ENCODE measurements at places on chromosomes 2 and 18.

DNA sequence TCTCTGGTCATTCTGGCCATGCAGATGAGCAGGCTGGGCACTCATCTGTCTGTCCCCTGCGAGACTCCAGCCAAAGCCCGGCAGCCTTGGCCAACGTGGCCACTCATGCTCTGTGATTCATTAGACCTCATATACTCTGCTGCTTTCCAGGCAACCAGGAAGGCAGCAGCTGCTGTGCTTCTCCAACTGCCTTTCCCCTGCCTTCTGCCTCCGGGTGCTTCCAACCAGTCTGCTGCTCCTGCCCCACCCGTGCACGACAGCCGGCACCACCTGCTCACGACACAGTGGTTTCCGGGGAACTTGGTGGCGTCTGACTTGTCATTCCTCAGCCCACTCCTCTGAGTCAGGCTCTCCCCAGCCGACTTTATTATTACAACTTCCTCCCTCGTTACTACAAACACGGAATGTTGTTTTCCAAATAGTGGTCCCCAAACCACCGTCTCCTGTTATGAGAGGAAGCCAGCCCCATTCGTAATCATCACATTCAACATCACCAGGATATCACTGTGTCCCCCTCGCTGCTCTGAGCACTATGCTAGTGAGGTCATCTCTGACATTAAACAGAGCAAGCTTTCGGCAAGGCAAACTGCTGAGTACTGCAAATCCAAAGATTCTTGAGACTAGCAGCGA lies 392.4 kb downstream of the ALK start:
- DNase-seq = peak; percentile 21

DNA sequence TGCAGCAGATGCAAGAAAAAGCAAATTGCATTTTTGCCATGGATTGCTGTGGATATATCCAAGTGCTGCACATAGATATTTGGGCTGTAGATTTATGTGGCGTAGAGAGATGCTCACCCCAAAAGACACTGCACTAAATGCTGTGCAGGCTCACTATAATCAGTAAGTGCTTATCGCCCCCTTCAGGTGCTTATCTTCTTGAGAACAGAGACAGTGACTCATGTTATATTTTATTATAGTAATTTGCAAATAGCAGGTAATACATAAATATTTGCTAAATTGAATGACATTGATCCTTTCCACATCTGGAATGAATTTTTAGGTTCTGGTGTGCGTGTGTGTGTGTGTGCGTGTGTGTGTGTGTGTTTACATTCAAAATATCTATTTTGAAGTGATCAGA lies 36.8 kb upstream of the PLEKHM3 start:
- DNase-seq = no peak

DNA sequence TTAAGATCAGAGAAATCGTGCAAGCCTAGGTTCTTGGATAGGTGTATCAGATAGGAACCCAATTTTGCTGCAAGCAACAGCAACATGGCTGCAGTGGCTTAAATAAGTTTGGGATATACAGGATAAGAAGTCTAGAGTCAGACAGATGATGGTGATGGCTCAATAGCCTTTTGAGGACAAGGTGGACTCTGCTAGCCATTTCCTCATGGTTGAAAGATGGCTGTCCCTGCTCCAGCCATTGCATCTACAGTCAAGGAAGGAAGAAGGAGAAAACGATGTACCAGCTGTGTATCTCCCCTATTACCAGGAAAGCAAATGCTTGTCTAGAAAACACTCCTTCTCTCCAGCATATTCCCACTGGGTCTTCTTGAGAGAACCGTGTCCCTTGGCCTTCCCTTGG lies 30.1 kb upstream of the CAB39 start:
- DNase-seq = no peak

DNA sequence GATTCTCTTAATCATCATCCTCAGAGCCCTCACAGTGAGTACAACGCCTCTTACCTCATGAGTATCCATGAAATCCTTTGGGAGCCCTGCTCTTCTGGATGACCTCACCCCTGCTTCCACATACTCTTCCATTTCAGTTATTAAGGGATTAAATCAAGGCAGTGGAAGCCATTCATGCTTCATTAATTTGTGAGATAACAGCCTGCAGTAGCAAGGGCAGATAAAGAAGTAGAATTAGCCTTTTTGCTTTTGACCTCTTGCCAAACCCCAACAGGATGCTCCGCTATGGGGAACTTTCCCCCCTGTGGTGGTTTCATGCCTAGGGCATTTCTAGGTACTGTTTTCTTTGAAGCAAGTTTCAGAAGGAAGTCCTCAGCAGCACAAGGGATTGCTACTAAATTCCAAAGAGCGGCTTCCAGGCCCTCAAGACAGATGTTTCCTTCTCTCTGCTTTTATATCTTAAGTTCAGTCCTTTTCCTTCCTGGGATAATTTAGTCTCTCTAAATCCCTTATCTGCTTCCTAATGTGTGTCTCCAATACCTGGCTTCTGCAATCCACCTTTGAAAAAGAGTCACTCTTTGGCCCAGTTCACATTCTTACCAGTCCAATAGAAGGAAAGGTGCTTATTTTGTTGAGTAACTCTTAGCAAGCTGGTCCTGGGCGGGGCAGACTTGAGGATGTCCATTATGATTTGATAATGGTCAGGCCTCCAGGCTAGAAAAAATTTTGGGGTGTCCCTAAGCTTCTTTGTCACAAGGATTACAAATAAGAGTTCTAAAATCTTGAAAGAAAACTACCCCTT lies 76.9 kb downstream of the MYO1B start:
- peak; percentile 10 for DNase-seq

DNA sequence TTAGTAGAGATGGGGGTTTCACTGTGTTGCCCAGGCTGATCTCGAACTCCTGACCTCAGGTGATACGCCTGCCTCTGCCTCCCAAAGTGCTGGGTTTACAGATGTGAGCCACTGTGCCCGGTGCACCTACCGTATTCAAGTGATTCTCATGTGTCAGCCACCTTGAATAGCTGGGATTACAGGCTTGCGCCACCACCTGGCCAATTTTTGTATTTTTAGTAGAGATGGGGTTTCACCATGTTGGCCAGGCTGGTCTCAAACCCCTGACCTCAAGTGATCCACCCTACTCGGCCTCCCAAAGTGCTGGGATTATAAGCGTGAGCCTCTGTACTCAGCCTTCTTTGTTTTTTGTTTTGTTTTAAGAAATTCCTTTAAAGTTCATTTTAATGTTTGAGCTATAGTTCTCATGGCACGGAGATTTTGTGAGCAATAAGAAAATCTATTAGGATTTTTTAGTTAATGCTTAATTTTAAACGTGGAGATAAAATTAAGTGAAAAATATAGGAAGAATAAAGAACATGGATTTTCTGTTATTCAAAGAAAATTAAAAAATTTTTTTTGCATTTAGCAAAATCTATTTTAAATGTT lies 242.6 kb downstream of the PHLPP1 start:
- DNase-seq = peak; percentile 58

DNA sequence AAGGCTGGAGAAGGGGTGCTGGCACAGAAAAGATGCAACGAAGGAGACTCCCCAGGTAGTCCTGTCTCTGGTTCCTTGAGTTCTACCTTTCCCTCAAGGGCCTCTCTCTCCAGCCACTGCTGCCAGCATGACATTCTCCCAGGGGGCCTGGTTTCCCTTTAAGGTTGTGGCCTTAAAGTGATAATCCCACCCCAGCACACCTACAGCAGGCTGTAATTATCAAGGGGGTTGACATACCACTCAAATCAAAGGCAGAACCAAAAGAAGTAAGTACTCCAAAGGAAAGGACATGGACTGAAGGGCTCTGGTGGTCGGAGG lies 127.4 kb upstream of the MSH6 start:
- no peak for DNase-seq

GRCh38 chr2:170737406-170737805 lies 22.3 kb downstream of the SP5 start:
- no peak for DNase-seq

DNA sequence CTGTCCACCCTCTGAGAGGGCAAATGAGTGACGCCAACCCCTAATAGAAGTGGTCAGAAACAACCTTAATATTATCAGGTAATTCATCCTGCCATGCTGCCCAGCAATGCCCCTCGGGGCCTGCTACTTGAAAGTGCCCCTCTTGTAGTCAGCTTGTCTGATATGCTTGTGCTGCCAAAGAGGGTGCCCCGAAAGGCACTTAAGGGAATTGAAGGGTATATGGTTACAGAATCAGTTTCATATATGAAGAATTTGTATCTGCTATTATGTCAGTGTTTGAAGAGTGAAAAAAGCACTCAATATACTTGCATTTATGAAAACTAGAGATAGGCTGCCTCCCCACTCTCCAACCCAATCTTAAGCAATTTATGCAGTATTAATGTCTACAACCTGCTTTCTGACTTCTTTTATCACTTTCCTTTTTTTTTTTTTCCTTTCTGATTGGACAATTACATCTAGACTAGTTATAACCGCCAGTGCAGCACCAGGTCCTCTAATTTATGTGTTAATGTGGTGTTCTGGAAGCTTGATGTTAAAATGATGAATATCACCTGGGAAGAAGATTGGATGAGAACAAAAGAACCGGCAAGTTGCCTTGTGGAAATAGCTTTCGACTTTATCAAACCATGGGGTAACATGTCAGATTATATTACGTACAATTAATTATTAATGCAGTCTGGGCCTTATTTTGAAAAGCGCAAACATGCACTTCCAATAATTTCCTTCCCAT lies 646.9 kb upstream of the ACVR2A start:
- no peak for DNase-seq

- no peak for DNase-seq
Measured at GRCh38 chr18:56240405-56240804, 398.0 kb downstream of the TXNL1 start.

DNA sequence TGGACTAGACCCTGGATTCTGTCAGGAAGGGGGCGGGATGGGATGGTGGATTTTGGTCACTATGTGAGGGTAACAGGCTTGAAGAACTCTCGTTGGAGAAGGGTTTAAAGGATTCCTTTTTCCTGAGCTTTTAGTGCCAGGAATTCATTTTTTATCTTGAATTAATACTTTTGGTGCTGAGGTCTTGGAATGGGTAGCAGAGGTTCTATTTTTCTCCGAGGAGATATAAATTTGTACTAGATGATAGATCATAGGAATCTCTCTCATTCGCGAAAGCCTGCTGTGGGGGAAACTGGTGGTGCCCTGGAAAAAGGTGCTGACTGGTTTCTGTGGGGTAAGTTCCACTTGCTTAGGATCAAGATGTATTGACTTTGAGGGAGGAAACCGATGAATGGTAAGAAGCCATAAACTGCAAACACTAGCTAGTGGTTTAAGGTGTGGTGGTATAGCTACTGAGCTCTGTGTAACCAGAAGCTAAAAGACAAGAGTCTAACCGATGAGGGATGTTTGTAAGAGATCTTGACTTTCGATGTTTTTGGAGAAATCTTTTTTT lies 706 bp downstream of the AGPS start:
- DNase-seq = no peak

DNA sequence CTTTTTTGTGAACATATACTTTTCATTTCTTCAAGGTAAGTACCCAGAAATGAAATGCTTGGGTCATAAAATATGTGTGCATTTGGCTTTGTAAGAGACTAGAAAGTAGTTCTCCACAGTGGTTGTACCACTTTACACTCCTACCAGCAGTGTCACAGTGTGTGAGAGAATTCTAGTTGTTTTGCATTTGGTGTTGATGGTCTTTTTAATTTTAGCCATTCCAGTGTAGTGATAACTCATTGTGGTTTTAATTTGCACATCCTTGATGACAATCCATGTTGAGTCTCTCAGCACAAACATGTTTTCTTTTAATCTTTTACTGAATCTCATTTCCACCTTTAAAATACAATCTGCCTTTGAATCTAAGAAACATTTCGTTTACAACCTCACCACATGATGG lies 402.5 kb upstream of the ETAA1 start:
- no peak for DNase-seq

DNA sequence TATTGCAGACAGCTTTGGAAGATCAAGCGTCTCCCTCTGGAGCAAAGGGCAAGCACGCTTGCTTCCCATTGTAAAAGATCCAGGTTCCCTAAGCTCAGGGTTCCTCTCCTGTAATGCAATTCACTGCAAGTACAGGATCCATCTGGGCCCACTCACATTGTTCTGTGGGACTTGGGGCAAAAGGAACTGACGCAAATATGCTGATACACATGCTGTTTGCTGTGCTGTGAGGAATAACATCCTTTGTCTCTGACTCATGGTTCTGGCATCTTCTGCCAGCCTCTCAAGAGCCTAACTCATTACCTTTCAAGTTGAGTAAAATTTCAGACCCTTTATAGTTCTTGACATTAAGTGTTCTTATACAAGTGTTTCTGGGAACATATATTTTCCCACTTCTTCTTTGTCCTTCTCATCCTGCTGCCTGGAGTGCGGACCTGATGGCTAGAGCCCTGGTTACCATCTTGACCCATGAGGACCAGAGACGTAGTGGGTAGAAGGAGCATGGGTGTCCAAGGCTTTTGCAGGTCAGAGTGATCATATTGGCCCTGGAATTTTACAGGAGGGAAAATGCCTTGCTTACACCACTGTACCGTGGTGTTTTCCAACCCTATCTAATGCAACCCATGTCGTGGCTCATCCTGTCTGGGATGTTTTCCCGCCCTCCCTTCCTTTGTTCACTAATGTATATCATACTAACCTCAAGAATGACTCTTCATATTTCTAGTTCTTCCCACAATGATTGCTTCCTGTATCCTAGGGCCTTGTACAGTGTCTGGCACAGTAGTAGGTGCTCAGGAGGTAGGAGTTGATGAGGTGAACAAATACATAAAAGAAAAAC lies 145.7 kb upstream of the GLI2 start:
- no peak for DNase-seq

All from activated naive CD8-positive, alpha-beta T cell treated with anti-CD3 and anti-CD28 coated beads, Interleukin-2, amount 50 U/mL, for 24 hours (primary cell).